ENCODE measurements at places on chromosomes 16 and 17. TPM values are rescaled to one million over a fixed set of nuclear protein-coding genes. Genes with fewer than 3 reads are reported as not detected.
A peak's percentile ranks its signal among the peaks of the same experiment; 100 is the strongest.

- DNase-seq, result no peak
Measured at GRCh38 chr17:43599046-43599395, 52.9 kb upstream of the ETV4 start.

GRCh38 chr16:59148056-59148768 is 414.1 kb upstream of the GOT2 start:
- DNase-seq, result no peak

GRCh38 chr17:28744104-28744971 is 527 bp downstream of the TRAF4 start:
- no peak for DNase-seq

GRCh38 chr16:22073350-22073749 is 19.0 kb upstream of the VWA3A start:
- DNase-seq, result no peak

DNA sequence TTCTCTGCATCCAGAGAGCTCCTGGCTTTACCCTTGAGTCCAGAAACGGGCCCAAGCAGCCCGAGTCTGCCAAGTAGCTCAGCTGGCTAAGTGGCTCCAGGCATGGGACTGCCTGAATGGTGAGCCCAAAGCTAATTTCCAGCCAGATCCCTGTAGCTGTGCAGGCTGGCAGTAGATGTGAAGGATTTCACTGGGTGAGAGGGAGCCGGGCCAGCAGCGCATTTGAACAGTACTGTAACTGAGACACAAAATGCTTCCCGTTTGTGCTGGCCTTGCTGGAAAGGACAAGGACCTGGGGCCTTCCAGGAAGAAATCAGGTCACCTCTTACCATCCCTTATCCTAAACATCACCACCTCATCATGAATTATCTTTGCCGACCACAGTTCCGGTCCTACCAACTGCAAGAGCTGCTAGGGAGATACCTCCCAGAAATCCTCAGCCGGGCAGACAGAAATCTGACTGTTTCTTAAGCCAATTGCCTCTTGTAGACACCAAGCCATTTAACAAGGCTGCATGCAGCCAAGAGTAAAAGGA is 3.7 kb downstream of the TIMP2 start:
- DNase-seq, result no peak

DNA sequence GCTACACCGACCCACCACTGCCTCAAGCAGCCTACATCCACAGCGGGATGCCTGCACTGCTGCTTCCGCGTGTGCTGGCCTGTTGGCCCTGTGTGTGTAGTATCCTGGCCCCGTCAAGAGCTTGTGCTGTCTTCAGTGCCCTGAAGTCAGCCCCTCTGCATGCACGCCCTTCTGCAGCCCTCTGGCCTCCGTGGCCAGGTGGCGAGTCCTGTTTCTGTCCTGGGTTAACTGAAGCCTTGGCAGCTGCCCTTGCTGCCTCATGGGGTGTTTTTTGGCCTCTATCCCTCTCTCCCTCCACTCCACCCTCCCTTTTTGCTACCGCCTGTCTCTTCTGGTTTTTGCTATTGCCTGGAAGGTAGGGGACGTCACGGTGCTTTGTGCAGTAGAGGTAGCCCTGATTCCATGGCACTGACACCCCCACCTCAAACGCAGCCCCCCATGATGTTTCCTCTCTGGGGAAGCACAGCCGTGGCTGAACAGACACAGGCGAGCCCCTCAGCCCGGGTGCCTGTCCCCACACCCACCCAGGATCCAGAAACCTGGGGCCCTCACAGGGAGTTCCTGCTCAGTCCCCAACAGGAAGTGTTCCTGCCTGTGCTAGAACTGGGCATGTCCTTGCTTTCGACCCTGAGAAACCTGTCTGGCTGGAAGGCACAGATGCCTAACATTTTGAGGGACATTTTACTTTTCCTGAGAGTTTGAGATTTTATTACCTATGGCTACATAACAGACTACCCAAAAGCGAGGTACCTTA is 18.8 kb upstream of the AMZ2 start:
- DNase-seq, result no peak

DNA sequence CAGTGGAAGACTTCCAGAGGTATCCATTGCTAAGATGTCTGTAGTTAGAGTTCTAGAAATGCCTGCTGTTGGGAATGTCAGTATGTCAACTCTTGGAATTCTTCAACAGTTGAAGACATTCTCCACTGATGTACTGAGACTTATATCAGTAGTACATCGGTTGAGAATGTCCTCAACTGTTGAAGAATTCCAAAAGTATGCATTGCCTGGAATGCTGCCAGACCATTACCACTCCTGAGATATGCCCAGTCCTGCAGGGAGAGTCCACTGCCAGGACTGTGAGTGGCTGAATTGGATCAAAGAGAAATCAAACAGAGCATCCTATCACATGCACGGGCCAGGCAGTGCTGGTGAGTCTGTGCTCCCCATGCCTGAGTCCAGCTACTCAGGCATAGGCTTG is 42.0 kb downstream of the IL21R start:
- DNase-seq, result no peak

DNA sequence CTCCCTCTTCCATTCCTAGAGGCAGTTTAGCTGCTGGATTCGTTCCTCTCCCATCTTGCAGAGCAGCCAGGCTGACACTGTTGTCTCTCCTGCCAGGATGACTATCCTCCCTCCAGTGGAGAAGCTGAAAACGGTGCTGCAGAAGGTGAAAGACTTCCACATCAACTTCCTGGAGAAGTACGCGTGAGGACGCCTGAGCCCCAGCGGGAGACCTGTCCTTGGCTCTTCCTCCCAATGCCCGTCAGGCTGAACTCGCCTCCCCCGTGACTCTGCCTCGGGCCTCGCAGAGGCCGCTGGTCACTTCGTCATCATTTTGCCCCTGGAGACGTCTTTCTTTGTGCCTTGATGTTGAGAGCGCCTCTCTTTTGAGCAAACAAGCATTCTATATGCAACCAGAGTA is 44.6 kb downstream of the GPT2 start:
- DNase-seq, result no peak

DNA sequence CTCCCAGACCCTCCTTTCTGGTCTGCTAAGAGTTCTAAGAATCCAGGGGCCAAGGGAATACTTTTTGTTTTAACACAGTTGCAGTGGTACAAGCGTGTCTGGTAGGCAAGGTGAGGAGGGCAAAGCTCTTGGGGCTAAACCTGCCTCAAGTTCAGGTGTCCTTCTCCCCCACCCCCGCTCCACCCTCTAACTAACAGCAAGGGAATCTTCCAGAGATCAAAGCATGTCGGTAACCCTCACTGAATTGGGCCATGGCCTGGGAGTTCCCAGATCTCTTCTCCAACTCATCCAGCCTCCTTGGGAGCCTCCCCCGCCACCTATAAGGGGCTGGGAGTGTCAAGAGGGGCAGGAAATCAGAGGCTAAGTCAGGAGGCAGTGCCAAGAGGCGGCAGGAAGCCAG is 55.7 kb upstream of the TAC4 start:
- no peak for DNase-seq

GRCh38 chr17:74992223-74992622 is 4.8 kb downstream of the CDR2L start:
- no peak for DNase-seq

DNA sequence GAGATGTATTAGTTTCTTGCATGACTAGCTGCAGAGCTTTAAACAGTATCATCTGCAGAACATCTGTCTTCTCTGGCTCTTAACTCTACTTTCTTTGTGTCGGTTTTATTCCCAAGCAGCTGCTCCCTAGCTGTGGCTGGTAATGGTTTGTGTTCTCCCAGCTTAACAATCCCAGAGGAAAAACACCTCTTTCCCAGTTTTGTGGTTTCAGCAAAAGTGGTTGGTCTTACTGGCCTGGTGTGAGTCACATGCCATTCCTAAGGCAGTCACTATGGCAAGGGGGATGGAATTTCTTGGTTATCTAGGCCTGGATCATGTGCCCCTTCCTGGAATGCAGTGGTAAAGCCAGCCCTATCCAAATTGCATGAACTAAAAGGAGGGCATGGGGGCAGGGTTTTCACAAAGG is 27.5 kb downstream of the OMG start:
- peak; percentile 32 for DNase-seq

GRCh38 chr16:81532491-81533174 is 88.0 kb downstream of the CMIP start:
- DNase-seq, result no peak

DNA sequence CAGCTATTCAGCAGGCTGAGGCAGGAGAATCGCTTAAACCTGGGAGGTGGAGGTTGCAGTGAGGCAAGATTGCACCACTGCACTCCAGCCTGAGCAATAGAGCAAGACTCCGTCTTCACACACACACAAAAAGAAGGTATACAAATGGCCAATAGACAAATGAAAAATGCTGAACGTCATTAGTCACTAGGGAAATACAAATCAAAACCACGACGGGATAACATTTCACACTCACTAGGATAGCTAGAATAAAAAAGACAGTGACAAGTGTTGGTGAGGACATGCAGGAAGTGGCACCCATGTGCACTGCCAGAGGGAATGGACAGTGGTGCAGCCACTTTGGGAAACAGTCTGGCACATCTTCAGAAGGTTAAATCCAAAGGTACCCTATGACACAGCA is 172.9 kb downstream of the FTO start:
- DNase-seq, result no peak

DNA sequence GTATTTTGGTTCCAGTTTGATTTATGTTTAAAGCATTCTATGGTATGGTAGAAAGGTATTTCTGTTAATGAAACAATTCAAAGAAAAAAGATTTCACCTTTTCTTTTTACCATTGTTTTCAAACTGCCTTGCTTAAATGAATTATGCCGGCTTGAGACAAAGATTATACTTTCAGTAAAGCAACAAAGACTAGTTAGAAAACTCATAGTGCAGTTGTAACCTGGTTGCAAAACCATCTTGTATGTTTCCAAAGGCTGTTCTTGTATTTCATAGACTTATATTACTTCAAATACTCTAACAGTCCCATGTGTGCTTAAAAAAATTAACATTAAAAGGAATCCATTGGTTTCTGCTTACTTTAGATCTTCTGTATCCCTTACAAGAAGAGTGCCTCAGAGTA is 118.5 kb upstream of the NACA2 start:
- DNase-seq, result no peak

The RPGRIP1L gene
- 10.3 TPM for total RNA-seq

The SYT17 gene
- 10.3 TPM for total RNA-seq

The USB1 gene
- 73.1 TPM for total RNA-seq

The SYCE1L gene
- total RNA-seq, result 25.7 TPM

The KRT27 gene
- total RNA-seq, result not detected
